ENCODE measurements at places on chromosomes 13 and 19.

GRCh38 chr19:17847538-17848366 is at the start of gene JAK3:
Gene JAK3 (minus strand): TSS chr19:17847982. CDS start chr19:17844417, 3,565 bp downstream.
- peak; percentile 85 for DNase-seq

GRCh38 chr19:19597809-19598306 is 20.6 kb downstream of the PBX4 start:
- DNase-seq: no peak

GRCh38 chr19:10299545-10300458 is 9.8 kb downstream of the ZGLP1 start:
- no peak for DNase-seq

GRCh38 chr13:49437705-49438104 is 6.2 kb downstream of the CAB39L start:
- DNase-seq: no peak

DNA sequence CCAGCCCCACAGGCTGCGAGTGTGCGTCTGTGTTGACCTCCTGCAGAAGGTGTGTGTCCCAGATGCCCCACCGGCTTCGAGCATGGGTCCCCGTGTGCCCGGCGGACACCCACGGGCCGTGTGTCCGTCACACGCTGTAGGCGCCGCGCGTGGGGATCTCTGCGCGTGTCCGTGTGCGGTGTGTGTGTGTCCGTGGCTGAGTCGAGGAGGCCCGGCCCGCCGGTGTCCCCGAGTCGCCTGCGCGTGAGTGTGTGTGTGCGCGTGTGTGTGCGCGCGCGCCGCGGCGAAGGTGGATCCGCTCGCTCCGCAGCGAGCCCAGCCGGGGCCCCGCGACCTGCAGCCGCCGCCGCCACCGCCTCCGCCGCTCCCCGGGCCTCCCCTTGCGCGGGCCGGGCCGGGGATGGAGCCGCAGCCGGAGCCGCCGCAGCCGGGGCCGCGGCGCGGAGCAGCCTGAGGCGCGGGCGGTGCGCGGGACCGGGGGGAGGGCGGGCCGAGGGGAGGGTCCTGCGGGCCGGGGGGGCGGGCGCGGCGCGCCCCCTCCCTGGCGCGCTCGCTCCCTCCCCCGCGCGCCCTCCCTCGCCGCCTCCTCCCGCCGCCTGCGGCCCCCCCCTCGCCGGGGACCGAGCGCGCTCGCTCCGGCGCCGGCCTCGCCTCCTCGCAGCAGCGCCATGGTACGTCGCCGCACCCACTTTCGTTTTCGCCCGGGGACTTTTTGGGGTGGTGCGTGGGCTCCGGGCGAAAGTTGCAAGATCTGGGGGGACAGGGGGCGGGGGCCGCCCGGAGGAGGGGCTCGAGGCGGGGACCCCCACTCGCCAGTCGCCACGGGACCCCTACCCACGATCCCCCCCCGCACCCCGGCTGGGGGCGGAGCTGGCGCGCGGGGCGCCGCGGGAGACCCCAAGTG is 7.1 kb upstream of the NFIC start:
- DNase-seq: peak; percentile 83

DNA sequence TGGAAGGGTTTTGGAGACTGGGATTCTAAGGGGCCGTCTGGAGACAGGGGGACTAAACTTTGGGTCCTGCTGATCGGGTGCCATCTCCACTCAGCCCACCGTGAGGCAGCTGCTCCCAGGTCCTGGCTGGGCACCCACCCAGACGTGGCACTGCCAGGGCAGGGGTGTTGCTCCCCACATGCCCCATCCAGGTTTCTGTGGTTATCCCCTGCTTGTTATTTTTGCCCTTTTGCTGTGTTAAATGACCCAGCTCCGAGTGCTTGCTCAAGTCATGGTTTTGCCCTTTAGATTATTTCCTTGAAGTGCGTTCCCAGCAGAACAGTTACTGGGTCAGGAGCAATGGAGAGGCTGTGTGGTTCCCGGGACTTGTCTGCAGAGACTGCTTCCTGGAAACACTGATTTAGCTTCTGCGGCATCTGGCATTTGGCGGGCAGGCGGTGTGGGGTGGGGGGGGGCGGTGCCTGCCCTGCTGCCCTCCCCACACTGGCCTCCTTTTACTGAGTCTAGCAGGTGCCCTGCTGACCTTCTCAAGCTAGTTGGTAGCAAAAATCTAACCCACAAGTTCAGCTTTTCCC is 1.9 kb downstream of the RAB11B start:
- DNase-seq: no peak

- DNase-seq: no peak
Measured at GRCh38 chr13:112859817-112860190, 109.2 kb upstream of the MCF2L start.

- no peak for DNase-seq
Measured at GRCh38 chr13:44605275-44605674, 29.1 kb upstream of the TSC22D1 start.

DNA sequence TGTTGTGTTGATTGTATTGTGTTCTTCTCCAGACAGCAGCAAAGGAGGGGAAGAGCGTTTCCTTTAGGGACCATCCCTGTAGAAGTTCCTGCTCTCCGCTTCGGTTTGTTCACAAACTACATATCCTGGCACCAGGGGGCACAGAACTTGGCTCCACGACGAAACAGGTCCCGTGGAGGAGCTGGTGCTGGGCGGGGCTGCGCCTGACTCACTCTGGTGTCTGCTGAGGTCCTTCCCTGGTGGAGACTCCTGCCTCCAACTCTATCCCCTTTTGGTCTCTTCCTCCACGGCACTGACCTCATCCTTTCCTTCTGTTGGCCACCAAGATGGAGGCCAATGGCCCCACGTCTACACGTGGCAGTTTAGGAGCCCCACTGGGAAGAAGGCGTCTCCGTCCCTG is 14.7 kb downstream of the TMPRSS9 start:
- DNase-seq: no peak

DNA sequence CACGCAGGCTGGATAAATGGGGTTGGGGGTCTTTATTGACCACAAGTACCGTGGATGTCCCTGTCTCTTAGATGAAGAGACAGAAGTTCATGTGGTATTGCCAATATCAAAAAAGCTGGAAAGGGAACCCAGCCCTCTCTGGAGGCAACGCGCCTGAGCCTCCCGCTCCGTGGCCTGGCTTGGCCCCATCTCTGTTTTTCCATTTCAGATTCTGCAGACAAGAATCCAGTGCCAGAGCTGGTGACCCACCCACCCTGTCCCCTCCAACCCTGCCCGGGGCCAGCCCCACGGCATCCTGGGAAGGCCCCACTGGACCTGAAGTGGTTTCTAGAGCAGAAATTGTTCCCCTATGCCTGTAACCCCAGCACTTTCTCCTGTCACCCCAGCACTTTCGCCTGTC is 57.7 kb downstream of the PTPRS start:
- no peak for DNase-seq

DNA sequence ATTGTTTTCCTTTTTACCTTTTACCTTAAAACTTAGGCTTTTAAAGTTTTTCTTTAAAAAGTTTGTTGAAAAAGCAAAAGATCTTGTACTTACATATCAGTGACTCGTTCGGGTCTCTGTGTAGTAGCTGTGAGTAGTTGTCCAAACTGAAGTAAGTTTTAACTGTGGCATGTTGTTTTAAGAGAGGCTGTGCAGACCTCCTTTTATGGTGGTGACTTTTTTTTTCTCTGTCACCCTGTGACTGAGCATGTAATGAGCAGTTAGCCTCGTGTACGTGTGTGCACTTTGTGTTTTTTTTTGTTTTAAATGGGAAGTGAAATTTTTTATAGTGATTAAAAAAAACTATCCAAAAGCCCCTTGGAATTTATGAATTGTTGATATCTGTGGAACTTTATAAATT is at the start of gene GPR183:
TSS of gene GPR183 (minus strand) at position 153 of the 400 bp plus-strand sequence. CDS start 11,254 bp downstream, outside the sequence.
- no peak for DNase-seq

DNA sequence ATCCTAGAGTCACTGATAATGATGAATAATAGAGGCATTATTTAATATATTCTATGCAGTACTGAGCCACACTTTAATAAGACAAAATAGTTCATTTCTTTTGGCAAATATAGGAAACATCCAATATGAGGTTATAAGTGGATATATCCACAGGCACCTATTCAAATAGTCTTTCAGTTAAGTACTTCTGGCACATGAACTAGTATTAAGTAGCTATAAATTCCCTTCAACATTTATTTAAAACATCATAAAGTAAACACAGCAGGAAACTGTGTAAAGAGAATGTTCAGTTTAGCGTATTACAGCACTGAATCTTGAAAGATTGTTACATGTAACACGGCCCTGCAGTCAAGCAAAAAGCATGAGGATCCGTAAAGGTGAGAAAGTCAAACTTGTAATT is 463.3 kb upstream of the KLF12 start:
- no peak for DNase-seq

DNA sequence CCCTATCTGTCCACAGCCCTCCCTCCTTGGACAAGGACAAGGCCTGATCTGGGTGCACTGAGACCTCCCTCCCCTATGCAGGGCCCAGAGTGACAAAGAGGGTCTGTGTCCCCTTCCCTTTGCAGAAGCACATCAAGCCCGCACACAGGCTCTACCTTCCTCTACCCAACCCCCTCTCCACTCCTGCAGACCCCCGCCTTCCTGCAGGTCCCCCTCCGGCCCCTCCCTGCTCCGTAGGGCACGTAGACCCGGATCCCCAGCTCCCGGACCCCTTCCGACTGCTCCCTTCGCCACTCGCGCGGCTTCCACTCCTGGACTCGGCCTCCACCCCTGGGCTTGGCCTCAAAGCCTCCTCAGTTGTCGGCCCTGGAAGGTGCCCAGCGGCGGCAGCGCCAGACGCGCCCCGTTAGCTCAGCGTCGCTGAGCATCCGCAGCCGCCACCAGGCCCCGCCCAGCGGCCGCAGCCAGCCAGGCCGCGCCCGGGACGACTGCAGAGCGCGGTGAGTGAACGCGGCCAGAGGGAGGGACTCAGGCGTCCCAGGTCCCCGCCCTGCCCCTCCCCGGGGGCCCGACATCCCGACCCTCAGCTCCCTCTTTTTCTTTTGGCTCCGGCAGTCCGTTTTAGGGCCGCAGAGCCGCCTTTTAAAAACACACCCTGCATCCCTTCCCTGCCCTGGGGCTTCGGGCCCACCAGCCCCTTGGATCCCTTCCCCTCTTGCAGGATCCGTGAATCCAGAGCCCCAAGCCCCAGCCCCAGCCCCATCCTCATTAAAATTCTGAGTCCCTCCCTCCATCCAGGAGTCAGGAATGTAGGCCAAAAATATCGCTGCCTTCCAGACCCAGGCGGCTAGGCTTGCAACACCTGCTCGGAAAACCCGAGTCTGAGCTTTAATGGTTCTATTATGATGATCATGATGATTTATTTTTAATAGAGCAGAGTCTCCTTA is 1.5 kb upstream of the MYADM start:
- DNase-seq: no peak

GRCh38 chr13:41034881-41035280 is 15.8 kb upstream of the ELF1 start:
- DNase-seq: no peak

- peak; percentile 32 for DNase-seq
Measured at GRCh38 chr13:31930901-31931522, 100.6 kb upstream of the FRY start.

GRCh38 chr19:51097166-51097738 is 11.0 kb downstream of the CTU1 start:
- peak; percentile 71 for DNase-seq

- DNase-seq: no peak
Measured at GRCh38 chr13:102569488-102569887, 27.3 kb upstream of the TPP2 start.

- peak; percentile 68 for DNase-seq
Measured at GRCh38 chr19:4971424-4971793, 2.5 kb downstream of the KDM4B start.

DNA sequence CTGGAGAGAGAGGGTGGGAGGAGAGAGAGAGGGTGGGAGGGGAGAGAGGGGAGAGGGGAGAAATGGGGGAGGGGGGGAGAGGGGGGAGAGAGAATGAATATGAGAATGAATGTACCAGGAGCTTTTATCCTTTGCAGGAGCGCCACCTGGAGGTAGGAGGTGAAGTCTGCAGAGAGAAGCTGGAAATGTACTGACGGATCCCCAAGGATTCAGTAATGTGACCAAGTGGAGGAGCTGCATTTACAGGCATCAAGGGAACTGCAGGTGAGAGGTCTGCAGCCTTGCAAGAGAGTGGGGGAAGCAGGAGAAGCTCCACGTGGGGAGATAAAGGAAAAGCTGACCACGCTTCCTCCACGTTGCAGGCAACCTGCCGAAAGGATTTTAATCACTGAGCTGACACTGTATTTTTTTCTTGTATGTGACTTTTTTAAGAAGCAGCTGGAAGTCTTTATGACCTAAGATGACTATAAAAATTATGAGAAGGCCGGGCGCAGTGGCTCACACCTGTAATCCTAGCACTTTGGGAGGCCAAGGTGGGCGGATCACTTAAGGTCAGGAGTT is 33.7 kb downstream of the VSTM1 start:
- no peak for DNase-seq

DNA sequence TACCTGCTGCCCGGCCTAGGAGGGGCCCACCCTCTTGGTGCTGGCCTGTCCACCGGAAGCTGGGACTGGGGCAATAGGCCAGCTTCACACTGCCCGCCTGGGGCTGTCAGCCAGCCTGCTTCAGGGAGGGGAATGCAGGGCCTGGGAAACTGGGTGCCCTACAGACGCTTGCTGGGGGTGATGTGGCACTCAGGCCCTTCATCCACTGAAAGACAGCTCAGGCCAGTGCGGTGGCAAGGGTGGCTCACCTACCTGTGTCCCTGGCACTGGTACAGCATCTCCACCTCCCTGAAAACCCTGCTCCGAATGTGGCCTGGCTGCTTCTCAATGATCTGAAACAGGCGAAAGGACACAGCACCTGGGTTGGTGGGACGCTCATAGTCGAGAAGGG is 7.8 kb downstream of the MKNK2 start:
- DNase-seq: no peak

DNA sequence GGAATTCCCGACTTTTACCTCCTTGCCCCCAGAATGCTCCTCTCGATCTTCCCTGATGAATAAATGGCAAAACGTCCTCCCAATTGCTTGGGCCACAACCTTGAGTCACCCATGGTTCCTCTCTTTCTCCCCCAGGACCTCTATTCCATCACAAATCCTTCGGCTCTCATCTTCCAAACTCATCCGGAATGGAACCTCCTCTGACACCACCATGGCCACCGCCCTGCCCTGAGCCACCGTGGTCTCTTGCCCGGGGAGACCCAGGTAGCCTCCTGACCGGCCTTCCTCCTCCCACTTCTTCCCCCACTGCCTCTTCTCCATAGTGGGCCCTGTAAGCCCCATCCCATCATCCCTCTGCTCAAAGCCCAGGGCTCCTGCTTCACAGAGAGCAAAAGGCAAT is 4.9 kb downstream of the SLC7A10 start:
- no peak for DNase-seq

DNA sequence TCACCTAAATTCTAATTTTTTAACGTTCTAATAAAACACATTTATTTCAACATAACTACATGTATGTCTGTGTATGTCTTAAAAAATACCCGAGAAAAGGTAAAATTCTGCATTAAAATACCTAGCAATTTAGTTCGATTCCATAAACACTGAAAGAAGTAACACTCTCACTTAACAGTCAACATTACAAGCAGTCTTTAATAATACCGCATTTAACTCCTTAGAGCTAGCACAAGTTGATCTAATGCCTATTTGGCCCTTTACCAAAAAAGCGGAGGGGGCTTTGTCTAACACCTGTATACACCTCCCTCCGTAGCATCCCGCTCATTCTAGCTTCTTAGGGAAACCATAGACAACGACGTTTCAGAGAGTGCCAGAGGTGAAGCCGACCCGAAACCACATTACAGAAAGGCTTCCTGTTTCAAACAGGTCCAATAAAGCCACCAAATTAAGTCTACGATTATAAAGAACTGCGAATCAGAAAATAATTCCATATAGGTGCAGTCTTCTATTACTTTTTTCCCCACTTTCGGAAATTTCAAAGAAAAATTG is 1.2 kb downstream of the SPART start:
- DNase-seq: no peak

- peak; percentile 84 for DNase-seq
Measured at GRCh38 chr19:18700501-18701249, 17.2 kb downstream of the CRTC1 start.

All from GM12891 (cell line).